CD4-positive, alpha-beta T cell treated with Interferon alpha-2 for 1 hour (primary cell): ENCODE measurements at places on chromosomes 7 and 10.

- no peak for DNase-seq
Observed at GRCh38 chr7:117270371-117270770, 52.5 kb downstream of the WNT2 start.

DNA sequence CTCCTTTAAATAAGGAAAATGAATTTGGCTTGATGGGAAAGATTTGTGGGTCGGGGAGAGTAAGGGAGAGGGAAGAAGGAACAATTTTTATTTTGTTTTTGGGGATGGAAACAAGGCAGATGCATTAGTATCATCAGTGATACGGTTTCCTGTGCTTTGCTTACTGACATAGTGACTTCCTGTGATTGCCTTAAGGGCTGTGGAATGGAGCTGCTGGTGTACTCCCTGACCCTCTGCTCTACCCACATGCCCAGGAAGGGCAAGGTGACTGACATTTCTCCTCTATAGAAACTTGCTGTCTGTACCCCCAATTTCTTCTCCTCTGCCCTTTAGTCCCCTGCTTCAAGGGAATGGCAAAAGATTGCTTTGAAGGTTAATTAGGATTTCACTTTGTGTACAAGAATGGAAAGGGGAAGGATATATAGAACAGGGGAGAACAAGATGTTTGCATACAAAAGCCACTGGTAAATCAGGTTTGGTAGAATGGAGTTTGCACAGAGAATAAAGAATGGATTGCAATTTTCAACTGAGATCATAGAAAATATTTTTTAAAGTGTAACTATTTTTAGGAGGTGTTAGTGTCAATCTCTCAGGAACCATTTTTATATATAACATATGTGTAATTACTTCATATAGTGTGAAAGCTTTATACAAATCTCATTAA, 129.0 kb upstream of the AGR3 start:
- DNase-seq: no peak

DNA sequence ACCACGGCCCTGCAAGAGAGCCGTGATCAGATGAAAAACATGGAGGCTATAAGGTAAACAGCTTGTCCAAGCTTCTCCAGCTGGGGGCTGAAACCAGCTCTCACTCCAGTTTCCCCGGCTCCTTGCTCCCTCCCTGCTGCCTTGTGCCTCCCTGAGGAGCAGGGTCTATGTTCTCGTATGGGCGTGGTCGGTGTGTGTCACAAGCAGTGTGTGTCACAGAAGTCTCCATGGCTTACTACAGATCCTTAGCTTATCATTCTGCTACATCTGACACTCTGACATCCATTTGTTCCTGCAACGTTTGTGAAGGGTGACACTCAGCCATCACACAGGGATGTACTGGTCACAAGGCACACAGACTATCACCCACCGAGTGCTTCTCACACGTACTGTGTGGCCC, 54.6 kb downstream of the CSGALNACT2 start:
- no peak for DNase-seq

- no peak for DNase-seq
Observed at GRCh38 chr10:98420786-98421185, 5.8 kb upstream of the PYROXD2 start.

GRCh38 chr10:72260976-72261783, 12.5 kb upstream of the DDIT4 start:
- peak; percentile 78 for DNase-seq

GRCh38 chr7:152600266-152600665, 75.7 kb downstream of the XRCC2 start:
- DNase-seq: no peak

DNA sequence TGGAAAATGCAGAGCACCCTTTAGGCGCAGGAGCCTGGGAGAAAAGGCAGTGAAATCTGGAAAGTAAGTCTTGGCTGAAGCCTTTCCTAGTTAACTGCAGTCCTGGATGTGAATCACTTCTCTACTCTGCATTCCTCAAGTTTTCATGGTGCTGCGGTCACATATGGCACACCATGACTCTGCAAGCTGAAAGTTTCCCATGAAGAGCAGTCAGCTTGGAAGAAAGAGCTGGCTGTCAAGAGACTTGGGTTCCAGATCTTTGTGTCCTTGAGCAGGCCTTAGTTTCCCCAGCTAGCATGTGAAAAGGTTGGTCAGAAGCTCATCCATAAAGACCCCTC, 548.3 kb downstream of the SORCS3 start:
- no peak for DNase-seq
